NAMALWA (cell line): ENCODE measurements at places on chromosomes 1 and 21.

DNA sequence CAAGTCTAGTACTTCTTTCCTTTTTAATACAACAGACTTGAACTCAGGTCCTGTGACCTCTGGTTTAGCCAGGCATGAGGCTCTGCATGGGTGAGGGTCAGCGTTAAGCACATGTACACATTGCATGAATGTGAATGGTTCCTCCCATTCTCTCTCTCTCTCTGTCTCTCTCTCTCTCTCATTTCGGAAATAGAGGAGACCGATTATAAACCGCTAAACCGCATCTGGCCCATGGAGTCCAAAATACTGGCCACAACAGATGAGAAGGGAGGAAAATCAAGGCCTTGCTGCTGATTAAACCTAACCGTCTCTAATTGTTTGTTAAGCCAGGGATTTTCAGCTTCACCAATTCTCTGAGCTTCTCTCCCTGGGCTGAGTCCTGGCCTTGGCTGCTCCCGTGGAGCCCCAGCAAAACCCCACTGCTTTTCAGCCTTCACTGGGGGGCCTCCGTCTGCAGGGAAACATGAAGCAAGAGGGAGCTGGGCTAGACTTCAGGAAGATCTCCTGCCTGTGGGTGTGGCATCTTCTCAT, 6.6 kb downstream of the RSPO1 start:
- no peak for DNase-seq

DNA sequence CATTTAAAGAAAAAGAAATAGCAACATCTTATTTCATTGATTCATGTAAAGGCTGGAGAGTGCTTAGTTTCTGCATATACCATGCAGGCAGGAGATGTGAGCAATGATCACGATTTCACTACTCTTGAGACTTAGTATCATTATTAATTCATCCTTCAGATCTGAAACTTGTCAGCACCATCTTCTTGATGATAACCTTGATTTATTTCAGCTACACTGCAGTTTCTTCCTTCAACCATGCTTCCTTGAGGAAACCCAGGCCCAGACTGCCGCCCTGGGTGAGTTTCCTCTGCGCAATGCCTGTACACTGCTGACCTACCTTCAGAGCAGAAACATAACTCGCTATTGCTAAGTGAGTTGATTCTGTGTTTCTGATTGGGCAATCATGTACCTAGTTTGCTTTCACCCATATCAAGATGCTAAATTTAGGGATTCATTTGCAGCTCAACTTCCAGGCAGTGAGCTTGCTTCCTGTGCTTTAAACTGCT, 13.5 kb upstream of the BCL10 start:
- no peak for DNase-seq

DNA sequence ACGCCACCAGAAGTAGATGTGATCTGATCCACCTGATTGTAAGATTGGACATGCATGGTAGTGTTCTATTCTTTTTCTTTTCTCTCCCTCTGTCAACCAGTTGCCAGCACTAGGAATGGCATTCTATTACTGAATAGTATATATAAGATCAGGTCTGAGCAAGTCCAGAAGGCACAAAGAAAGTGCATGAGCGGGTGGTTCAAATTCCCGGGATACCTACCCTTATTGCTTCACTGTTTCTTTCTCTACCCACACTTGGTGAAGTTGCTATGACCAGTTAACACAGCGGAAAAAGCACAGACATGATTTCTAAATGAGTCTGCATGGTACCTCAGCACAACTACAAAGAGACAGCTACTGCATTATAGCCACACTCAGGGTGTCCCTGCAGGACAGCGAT, 64.0 kb downstream of the SLC9A1 start:
- DNase-seq: no peak

GRCh38 chr1:41274752-41275545, 32.8 kb upstream of the SCMH1 start:
- no peak for DNase-seq

GRCh38 chr1:201582705-201583442, 43.9 kb downstream of the NAV1 start:
- DNase-seq: no peak

DNA sequence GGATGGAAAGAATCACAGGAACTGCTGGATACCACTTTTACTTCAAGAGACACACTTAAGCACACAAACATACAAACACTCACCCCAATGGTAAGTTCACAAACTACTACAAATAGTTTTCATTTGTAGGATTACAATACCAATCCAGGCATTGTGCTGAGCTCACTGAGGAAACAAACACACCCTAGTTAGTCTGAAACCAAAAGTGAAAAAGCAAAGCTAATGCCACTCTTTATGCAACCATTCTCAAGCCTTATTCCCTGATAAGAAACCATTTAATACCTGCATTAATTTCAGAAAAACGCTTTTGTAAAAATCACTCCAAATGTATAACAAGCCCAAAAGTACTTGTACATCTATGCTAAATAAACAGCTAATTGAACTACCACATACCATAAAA, 38.3 kb downstream of the RNF115 start:
- DNase-seq: no peak
